Activated T-helper 1 cell treated with anti-CD3 and anti-CD28 coated beads, Interleukin-12 subunit alpha, Interleukin-12 subunit beta, Interleukin-2, Interleukin-4 antibody, amounts not matched to agents 30 ng/mL and 10 ng/mL and 1 ng/mL, durations not matched to agents 14 hours and 24 hours and 36 hours (primary cell): ENCODE measurements at places on chromosomes 4 and X. TPM values are rescaled to one million over a fixed set of nuclear protein-coding genes. Genes with fewer than 3 reads are reported as not detected.
A peak's percentile ranks its signal among the peaks of the same experiment; 100 is the strongest.

DNA sequence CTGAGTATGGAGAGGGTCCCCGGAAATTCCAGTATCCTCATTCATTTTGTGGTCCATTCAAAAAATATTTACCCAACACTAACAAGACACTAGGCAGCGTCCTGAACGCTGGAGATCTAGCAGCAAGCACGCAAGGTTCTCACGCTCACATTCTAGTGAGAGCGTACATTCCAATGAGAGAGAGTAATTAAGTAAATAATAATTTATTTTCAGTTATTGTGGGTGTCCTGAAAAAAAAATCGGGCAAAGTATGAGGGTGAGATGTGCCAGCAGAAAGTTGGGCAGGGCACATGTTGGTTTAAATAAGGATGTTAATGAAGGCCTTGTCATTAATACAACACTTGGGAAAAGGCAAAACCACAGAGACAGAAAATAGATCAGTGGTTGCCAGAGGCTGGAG is 4.0 kb upstream of the TMEM156 start:
- no peak for DNase-seq
- no peak overlapping the region for H3K27ac ChIP-seq
- H3K36me3 ChIP-seq = no peaks in the 10 kb centered on the region
- no peak overlapping the region for H3K4me3 ChIP-seq
- H3K4me1 ChIP-seq = peaks cover 40% of the 10 kb centered on the region

- DNase-seq = no peak
- H3K4me3 ChIP-seq = no peak overlapping the region
- H3K4me1 ChIP-seq = no peaks in the 10 kb centered on the region
- no peak overlapping the region for H3K27ac ChIP-seq
These were observed 341.8 kb downstream of the RAPGEF2 start for GRCh38 chr4:159444678-159445077.

- H3K27me3 ChIP-seq = peaks cover 5% of the 10 kb centered on the region
- no peak overlapping the region for H3K4me3 ChIP-seq
- H3K4me1 ChIP-seq = no peaks in the 10 kb centered on the region
- DNase-seq = peak; percentile 2
- no peak overlapping the region for H3K27ac ChIP-seq
These were observed 29.1 kb upstream of the TRO start for GRCh38 chrX:54891573-54891972.

DNA sequence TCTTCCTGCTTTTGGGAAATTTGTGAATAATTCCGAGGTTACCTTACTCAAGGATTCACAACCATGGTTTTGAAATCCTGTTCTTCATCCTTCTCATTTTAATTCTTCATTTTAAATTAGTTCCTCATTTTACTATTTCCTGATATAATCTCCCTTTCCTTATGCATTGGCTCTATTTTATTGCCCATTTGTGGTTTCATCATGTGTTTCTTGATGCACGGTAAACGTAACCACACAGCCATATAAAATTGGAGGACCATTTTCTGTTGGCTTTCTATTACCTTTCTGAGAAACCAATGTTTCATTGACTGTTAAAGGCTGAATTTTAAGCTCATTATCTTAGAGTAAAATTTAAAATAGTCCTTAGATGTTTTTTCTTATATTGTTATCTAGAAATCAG is 100.3 kb upstream of the NDST4 start:
- H3K4me1 ChIP-seq = no peaks in the 10 kb centered on the region
- no peaks in the 10 kb centered on the region for H3K27me3 ChIP-seq
- no peaks in the 10 kb centered on the region for H3K36me3 ChIP-seq
- no peak overlapping the region for H3K4me3 ChIP-seq
- no peak overlapping the region for H3K27ac ChIP-seq
- no peak for DNase-seq

- no peaks in the 10 kb centered on the region for H3K4me1 ChIP-seq
- no peak overlapping the region for H3K4me3 ChIP-seq
- H3K27me3 ChIP-seq = no peaks in the 10 kb centered on the region
- H3K27ac ChIP-seq = no peak overlapping the region
These were observed 23.3 kb downstream of the ARHGAP24 start for GRCh38 chr4:85498068-85498733.

GRCh38 chr4:105988671-105989070 is 93.4 kb downstream of the NPNT start:
- no peaks in the 10 kb centered on the region for H3K36me3 ChIP-seq
- H3K27ac ChIP-seq = no peak overlapping the region
- DNase-seq = no peak
- H3K4me3 ChIP-seq = no peak overlapping the region
- H3K27me3 ChIP-seq = no peaks in the 10 kb centered on the region

GRCh38 chr4:8736090-8736825 is 135.4 kb downstream of the HMX1 start:
- H3K27me3 ChIP-seq = no peaks in the 10 kb centered on the region
- no peaks in the 10 kb centered on the region for H3K4me1 ChIP-seq
- H3K27ac ChIP-seq = no peak overlapping the region
- no peaks in the 10 kb centered on the region for H3K36me3 ChIP-seq
- DNase-seq = no peak
- no peak overlapping the region for H3K4me3 ChIP-seq

Gene PTTG2
- 0.29 and 0.66 TPM in 2 replicates for total RNA-seq
